RPMI8226 (cell line): ENCODE measurements at places on chromosomes 4 and X.

DNA sequence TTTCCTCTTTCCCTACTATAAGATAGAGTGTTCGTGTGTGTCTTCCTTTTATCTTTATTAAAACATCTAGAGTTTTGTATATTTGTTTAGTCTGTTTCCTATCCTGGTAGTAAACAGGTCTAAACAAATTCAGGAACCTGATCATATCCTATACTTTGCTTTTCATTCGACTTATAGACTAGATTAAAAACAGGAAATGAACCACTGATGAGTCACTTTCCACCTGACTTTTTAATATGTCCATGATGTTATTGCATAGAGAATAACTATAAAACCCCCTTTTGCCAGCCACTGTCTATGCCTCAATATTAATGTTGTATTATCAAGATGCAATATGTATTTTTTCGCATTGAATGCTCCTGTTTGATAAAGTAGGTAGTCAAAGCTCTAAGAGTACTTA lies 1794.0 kb downstream of the STIM2 start:
- no peak for DNase-seq

GRCh38 chrX:28697732-28698131 lies 110.5 kb downstream of the IL1RAPL1 start:
- DNase-seq, result no peak

DNA sequence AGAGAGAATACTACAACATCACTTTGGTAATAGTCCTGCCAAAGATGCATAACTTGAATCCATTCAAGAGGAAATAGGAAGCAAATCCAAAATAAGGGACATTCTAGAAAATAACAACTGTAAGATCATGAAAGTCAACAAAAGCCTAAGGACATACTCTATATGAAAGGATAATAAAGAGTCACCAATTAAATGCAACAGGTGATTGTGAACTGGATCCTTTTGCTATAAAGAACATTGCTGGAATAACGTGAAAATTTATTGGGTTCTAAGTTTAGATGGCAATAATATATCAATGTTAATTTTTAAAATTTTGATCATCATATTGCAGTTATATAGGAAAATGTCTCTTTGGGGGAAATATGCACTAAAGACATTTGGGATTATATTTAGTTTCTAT lies 20.0 kb downstream of the BEX4 start:
- no peak for DNase-seq

GRCh38 chr4:7341491-7342222 lies 93.1 kb downstream of the PSAPL1 start:
- DNase-seq, result no peak

DNA sequence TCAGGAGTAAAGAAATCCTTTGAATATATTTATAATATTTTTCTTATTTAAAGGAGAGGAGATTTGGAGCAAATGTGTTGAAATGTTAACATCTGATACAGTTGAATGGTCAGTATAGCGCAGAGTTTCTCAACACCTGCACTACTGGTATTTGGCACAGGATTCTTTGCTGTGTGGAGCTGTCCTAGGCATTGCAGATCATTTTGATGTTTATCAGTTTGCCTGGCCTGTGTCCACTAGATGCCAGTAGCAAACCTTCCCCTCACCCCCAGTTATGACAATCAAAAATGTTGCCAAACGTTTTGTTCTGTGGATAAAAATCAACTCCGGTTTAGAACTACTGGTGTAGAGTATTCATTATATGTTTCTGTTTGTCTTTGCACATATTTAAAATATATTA lies 765.3 kb upstream of the SLIT2 start:
- DNase-seq, result no peak

DNA sequence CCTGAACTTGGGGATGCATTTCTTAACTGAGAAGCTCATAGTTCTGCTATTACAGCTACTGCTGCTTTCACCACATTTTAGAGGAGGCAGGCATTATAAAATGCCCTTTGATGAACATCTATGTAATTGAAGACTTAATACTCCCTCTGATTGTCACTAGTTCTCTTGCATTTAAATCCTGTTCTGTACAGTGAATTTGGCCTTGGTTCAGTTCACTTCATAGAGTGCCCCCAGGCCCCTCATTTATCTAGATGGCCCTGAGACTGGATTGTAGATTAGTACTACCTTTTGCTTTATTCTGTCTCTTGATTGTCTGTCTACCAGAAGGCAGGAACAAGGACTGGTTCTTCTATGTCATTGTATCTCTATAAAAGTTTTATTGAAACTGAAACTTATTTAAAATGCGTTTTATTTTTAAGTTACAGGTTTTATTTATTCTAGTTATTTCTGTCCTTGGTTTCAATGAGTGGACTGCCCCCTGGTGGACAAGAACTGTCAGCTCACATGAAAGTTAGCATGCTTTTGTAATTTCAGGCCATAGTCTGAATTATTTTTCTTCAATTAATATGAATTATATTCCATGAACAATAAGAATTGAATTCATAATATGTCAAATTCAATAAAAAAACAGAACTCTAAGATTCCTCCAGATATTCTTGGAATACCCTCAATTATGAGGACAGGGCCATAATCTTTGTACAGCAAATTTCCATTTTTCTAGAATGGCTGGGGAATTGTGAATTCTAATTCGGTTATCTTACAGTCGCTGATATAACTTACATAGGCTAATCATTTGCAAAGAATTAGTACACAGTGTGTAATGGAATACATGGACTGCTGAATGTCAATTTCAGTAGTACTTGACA lies 47.2 kb upstream of the TMEM33 start:
- DNase-seq, result peak; percentile 51

DNA sequence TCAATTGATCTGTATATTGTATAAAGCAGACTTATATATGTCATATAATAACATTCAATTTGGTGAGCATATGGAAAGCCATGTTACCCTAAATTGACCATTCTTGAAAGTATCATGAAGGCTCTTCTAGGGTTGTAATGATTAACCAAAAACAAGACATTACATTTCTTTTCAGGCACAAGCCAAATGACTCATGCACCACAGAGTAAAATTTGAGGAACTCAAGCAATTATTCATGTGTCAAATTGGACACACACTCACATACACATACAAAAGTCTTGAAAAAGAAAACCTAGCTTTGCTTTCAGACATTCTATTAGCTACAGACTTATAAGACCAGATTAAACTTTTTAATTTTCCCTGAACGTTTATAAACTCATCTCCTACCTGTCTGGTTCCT lies 146.5 kb upstream of the PCDH18 start:
- no peak for DNase-seq

- DNase-seq, result no peak
Measured at GRCh38 chr4:140944199-140944515, 188.0 kb upstream of the TBC1D9 start.

GRCh38 chrX:46634577-46634976 lies 61.0 kb downstream of the CHST7 start:
- DNase-seq, result no peak

GRCh38 chrX:13094374-13094773 lies 50.0 kb upstream of the FAM9C start:
- DNase-seq, result no peak

DNA sequence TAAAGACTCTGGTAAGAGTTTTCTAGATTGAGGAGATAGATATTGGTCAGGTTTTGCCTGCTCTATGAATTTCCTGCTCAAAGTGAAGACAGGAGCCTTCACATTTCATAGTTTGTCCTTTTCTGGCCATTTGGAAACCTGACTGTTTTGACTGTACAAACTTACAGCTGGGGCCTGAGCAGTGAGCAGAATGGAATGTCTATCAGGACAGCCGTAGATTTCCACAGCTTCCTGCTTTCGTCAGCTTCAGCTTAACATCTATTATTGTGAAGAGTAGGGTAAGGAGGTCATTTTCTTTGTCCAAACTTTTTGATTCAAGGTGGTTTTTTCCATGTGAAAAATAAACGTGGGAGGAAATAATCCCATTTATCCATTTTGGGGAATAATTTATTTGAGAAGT lies 124.3 kb upstream of the DIPK2B start:
- DNase-seq, result no peak

GRCh38 chr4:132334081-132334480 lies 815.0 kb upstream of the PCDH10 start:
- no peak for DNase-seq

DNA sequence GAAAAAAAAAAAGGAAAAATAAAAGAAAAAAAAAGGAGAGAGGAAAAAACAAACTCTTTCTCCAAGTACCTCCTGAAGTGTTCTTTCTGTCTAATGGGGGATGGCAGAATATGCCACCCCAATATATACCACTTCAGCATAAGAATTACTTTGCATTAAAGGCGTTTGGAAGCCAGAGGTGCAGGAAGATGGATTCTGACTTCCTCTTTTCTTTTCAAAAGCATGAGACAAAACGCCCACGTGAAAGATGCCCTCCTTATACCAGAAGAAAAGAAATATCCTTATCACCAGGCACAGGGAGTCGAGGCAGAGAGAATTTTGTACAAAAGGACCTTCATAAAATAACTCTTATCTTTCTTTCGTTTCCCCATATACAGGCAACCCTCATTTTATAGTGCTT lies 40.9 kb downstream of the COX18 start:
- DNase-seq, result no peak

GRCh38 chrX:23187819-23188218 lies 146.8 kb upstream of the PTCHD1 start:
- no peak for DNase-seq

DNA sequence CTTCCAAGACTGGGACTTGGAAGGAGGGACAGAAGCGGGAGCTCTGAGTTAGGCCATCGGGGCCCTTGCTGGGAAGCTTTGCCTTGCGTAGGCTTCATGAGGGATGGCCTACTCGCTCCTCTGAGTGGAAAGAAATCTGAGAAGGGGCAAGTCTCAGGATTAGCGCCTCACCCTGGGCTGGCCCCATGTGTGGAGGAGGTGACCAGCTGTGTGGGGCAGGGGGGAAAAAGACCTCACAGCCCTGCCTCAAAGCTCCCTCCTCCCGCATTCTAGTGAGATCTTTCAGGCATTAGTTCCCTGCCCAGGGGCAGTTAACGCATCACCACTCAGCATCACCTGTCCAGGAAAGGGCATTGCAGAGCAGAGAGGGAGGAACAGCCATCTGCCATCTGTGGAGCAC lies 156.1 kb downstream of the ENPP6 start:
- DNase-seq, result no peak

GRCh38 chrX:153993079-153993478 lies 20.5 kb downstream of the TMEM187 start:
- no peak for DNase-seq

GRCh38 chrX:133337250-133337649 lies 78.0 kb downstream of the GPC4 start:
- DNase-seq, result no peak

DNA sequence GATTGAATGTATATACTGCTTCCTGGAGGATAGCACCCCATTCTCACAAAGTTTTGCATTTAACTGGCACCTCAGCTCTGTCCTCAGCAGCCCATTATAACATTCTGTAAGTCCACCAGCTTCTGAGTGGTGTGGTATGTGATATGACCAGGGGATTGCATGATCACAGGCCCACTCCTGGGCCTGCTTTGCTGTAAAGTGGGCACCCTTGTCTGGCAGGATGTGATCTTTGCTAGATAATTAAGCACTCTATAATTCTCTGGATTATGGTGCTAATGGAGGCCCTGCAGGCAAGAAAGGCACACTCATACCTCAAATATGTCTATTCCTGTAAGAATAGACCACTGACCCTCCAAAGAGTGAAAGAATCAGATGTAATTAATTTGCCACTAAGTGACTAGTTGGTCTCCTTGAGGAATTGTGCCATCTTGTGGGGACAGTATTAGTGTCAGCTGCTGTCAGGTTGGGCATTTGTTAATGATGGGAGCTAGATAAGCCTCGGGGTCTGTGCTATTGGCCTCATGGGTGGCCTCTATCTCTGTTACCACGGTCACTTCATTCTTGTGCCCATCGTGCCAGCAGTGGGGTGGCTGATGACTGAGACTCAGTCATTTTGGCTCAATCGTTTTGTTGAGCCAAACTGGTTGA lies 2.2 kb upstream of the CFI start:
- peak; percentile 45 for DNase-seq

- peak; percentile 64 for DNase-seq
Measured at GRCh38 chrX:46408553-46409407, 136.4 kb downstream of the ZNF674 start.

DNA sequence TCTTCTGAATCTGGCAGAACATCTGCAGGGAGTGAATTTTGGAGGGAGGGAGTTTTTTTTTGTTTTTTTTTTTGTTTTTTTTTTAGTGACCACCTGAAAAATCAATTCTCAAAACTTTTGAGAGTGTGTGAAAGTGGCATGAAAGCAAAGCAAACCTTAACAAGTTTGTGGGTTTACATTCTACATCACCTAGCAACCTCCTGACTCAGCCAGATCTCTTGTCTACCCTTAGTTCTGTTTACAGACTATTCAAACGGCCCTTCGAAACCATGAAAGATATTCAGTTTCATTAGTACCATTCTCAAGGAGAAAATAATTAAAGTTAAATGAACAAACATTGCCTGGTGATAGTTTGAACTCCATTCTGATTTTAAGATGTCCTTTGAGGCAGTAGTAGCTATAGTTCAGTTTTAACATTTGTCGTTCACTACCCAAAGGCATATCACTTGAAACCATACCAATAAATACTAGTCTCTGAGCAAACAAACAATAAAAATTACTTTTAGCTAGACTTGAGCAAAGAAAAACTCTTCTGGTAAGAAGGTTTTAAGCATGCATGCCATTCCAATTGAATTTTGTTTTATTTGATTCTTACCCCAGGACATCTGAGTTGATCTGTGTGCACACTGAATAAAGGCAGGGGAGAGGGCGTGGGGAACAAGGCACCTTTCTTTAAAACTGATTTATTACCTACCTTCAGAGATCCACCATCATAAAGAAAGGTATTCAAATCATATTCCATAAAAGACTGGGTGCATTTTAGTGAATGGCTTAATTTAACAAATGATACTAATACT lies 137.7 kb downstream of the ARX start:
- DNase-seq, result no peak

DNA sequence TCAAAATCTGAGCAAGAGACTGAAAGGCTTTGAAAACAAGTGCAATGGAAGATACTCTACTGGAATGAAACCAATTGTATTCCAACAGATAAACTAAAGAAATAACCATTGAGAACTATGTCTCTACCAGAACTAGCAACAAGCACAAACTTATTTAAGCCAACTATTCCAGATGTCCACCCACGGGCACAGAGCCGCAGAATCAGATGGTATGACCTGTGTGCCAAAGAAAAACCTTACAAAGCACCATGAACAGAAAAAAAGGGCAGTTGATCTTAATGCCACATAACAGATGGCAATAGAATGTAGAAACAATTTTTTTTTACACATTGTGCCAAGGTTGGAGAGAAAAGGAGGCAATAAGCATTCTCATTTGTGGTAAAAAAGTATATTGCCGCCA lies 269.3 kb upstream of the ADGRL3 start:
- no peak for DNase-seq

DNA sequence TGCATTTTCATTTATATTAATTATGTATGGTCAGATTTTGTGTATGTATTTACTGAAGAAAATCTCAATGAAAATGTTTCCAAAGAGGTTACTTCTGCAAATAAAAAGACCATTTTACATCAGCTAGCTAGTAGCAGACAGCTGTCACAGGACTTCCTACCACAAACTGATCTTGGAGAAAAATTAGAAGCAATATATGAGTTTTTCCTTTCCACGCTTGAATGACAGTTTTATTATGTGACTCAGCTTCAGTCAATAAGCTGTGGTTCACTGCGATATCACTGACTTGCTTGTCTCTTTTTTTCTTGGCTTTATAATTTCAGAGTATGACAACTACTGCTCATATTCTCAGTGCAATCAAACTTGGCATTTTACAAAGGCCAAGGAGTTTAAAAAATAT lies 787.4 kb upstream of the GALNTL6 start:
- no peak for DNase-seq

- DNase-seq, result no peak
Measured at GRCh38 chrX:13265549-13266132, 54.2 kb downstream of the ATXN3L start.
